Trophoblast cell (in vitro differentiated cells and primary cell): ENCODE measurements at places on chromosomes 2 and 18.

- no peak for DNase-seq
Observed at GRCh38 chr2:20483194-20483895, 36.5 kb downstream of the RHOB start.

GRCh38 chr2:149148194-149149006 lies 109.9 kb downstream of the LYPD6B start:
- DNase-seq, result no peak

DNA sequence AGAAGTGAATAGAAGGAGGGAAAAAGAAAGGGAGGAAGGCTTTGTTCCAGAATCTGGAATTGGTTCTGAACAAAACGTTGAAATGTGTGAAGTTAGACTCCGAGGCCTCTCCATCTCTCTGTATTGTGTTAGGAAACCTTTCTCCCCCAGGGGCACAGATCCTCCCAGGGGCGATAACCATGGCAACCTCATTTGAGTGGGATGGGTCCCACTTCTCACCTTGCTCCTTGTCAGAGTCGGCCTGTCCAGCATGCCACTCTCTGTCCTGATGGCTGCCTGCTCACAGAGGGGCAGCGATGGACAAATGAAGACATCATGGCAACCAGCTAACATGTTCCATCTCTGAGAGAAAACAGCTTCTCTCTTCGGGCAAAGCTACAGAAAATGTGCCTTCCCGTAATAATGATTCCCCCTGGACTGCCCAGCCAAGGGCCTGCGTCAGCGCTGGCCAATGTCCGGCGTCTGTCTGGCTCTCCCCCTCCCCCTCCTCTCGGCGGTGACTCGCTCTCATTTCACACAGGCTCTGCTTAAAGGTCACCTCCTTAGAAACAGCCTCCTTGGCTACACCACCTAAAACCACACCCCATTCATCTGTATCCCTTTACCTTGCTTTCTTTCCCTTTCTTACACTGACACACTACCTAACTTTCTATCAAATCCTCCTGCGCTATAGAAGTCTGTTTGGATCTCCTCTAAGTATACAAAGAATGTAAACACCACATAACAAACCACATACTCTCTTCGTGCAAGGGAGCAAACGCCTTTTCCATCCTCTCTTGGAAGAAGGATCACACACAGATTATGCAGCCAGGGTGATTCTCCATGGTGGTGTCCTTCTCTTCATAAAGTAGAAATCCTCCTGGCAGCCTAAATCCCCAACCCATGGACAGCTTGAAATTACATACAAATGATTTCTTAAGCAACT lies 32.1 kb upstream of the TTC39C start:
- peak; percentile 13 for DNase-seq

- DNase-seq, result no peak
Observed at GRCh38 chr2:241036397-241036963, 38.1 kb downstream of the SNED1 start.

- no peak for DNase-seq
Observed at GRCh38 chr2:44645937-44646336, 284.2 kb downstream of the CAMKMT start.

DNA sequence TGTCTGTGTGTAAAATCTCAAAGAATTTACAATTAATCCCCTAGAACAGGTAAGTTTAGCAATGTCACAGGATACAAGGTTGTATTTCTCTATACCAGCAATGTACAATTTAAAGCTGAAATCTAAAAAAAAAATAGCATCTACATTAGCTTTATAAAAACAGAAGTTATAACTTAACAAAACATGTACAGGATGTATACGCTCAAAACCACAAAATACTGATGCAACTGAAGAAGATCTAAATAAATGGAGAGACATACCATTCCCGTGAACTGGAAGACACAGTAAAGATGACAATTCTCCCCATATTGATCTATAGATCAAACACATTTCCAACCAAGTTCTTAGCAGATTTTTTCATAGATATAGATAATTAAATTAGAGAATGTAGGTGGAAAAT lies 17.5 kb upstream of the RANBP2 start:
- DNase-seq, result no peak
